ENCODE measurements at places on chromosomes 2 and 18. TPM values are rescaled to one million over a fixed set of nuclear protein-coding genes. Genes with fewer than 3 reads are reported as not detected.

The LIPG gene
- 0.34 TPM for total RNA-seq

The RNF125 gene
- 0.23 TPM for total RNA-seq

The REL gene
- total RNA-seq: 2.8 TPM

The SEPTIN10 gene
- total RNA-seq: 43.1 TPM

The PDE1A gene
- 0.31 TPM for total RNA-seq

The SLC39A6 gene
- 50.5 TPM for total RNA-seq

The ITGA4 gene
- 2.6 TPM for total RNA-seq

The IL36A gene
- total RNA-seq: not detected

The ATG16L1 gene
- 38.2 TPM for total RNA-seq

The FEV gene
- not detected for total RNA-seq

The UBE2F gene
- total RNA-seq: 52.6 TPM

The COL5A2 gene
- 72.7 TPM for total RNA-seq

The IL1F10 gene
- total RNA-seq: not detected

The LOXHD1 gene
- not detected for total RNA-seq

The RPE gene
- total RNA-seq: 60.0 TPM

The SIX2 gene
- 2.0 TPM for total RNA-seq

The HOXD4 gene
- total RNA-seq: 0.61 TPM

The SPDYA gene
- 0.20 TPM for total RNA-seq

The SERPINB13 gene
- not detected for total RNA-seq

The RIT2 gene
- not detected for total RNA-seq

The PLB1 gene
- 2.6 TPM for total RNA-seq

The ACVR1 gene
- 21.2 TPM for total RNA-seq

The MAP3K19 gene
- not detected for total RNA-seq

The MGAT4A gene
- total RNA-seq: 3.1 TPM

The CCDC68 gene
- 6.3 TPM for total RNA-seq

The UGT1A5 gene
- total RNA-seq: 0.13 TPM

The CYTIP gene
- 0.22 TPM for total RNA-seq

The ING5 gene
- 20.1 TPM for total RNA-seq

The IL1R1 gene
- total RNA-seq: 35.7 TPM

The FOXD4L1 gene
- 0.31 TPM for total RNA-seq

The C2orf72 gene
- 6.0 TPM for total RNA-seq

The CXCR1 gene
- not detected for total RNA-seq

The TRIM43 gene
- not detected for total RNA-seq

The DSC1 gene
- not detected for total RNA-seq

The CD8B2 gene
- total RNA-seq: not detected

The LYPD6 gene
- total RNA-seq: 0.08 TPM

The NEU2 gene
- not detected for total RNA-seq

The MALL gene
- total RNA-seq: 143 TPM

The FAM168B gene
- total RNA-seq: 73.2 TPM

The GLI2 gene
- total RNA-seq: 22.1 TPM

The PER2 gene
- total RNA-seq: 7.0 TPM

The FAM110C gene
- 0.21 TPM for total RNA-seq

The HTR2B gene
- 0.06 TPM for total RNA-seq

The RAPH1 gene
- 7.1 TPM for total RNA-seq

The ASXL3 gene
- not detected for total RNA-seq

The ZNF396 gene
- 0.88 TPM for total RNA-seq

The UGT1A4 gene
- 0.07 TPM for total RNA-seq

The RASGRP3 gene
- total RNA-seq: 1.1 TPM

The SLC9A4 gene
- not detected for total RNA-seq

The FANCL gene
- total RNA-seq: 27.6 TPM

The SOCS6 gene
- 34.1 TPM for total RNA-seq

The TNFAIP6 gene
- 0.98 TPM for total RNA-seq

The ARMC9 gene
- 16.7 TPM for total RNA-seq
